ENCODE measurements at places on chromosomes 5 and 9. TPM values are rescaled to one million over a fixed set of nuclear protein-coding genes. Genes with fewer than 3 reads are reported as not detected.

ZDHHC11B gene
- not detected for polyA plus RNA-seq

LCN1 gene
- polyA plus RNA-seq, result not detected

SLC22A4 gene
- polyA plus RNA-seq, result 13.0 TPM

MSH3 gene
- 8.0 TPM for polyA plus RNA-seq

C5orf52 gene
- polyA plus RNA-seq, result not detected

LRRC19 gene
- polyA plus RNA-seq, result not detected

CDH18 gene
- polyA plus RNA-seq, result not detected

PLEKHG4B gene
- polyA plus RNA-seq, result not detected

GRCh38 chr5:179164331-179165311 is 104.4 kb downstream of the ZNF354C start:
- H3K4me3 ChIP-seq, result no peak overlapping the region
- peaks cover 8% of the 10 kb centered on the region for H3K4me1 ChIP-seq
- DNase-seq, result no peak

GRCh38 chr5:54013556-54014194 is 296.7 kb downstream of the ARL15 start:
- no peaks in the 10 kb centered on the region for H3K36me3 ChIP-seq
- H3K4me3 ChIP-seq, result no peak overlapping the region
- peak overlapping the region; percentile 36 for H3K27ac ChIP-seq
- H3K27me3 ChIP-seq, result no peaks in the 10 kb centered on the region

- no peaks in the 10 kb centered on the region for H3K4me1 ChIP-seq
- H3K4me3 ChIP-seq, result no peak overlapping the region
- no peak overlapping the region for H3K27ac ChIP-seq
- no peak for DNase-seq
- no peaks in the 10 kb centered on the region for H3K27me3 ChIP-seq
Observed at GRCh38 chr5:120919017-120919416, 454.9 kb downstream of the PRR16 start.

DNA sequence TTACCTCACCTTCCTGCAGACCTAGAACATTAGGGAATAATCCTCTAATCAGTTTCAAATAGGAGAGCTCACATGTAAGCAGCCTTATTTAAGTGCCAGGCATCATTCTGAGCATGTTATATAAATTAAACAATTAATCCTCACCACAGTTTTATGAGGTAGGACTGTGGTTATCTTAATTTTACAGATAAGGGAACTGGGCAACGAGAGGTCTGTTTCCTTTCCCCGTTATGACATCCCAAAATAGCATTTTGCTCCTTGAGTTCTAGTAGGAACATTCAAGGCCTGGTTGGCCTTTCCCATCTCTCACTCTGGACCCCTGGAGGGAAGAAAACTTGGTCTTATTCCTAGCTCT is 19.1 kb upstream of the IFNB1 start:
- H3K4me3 ChIP-seq, result peak overlapping the region; percentile 13
- no peak for DNase-seq
- peaks cover 25% of the 10 kb centered on the region for H3K4me1 ChIP-seq
- H3K36me3 ChIP-seq, result no peaks in the 10 kb centered on the region
- H3K27me3 ChIP-seq, result no peaks in the 10 kb centered on the region
- H3K27ac ChIP-seq, result no peak overlapping the region

DNA sequence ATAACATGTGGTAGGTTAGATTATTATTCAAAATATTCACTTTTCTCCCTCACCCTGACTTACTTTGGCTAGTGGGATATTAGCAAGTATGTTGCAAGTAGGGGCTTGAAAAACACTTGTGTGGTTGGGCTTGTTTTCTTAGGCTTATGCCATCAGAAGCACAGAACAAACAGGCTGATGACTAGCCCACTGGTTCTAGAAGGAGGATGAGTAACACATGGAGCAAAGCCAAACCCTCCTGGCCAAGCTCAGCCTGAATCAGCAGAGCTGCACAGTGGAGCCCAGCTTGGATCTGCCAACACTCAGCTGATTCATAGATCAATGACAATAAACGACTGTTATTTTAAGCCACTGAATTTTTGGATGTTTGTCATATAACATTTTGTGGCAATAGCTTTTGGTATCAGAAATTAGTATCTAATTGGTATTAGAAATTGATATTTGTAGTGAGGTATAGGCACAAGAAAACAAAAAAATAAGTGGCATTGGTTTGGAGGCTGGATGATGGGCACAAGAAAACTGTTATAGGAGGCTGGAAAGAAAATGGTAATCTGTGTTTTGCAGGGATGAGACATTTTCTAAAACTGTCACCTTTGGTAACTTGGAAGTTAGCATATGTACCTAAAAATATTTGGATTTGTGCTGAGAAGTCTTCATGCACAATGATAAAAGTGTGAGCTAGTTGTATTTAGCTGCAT is 46.1 kb upstream of the ZBED3 start:
- H3K36me3 ChIP-seq, result no peaks in the 10 kb centered on the region
- no peak overlapping the region for H3K27ac ChIP-seq
- no peak overlapping the region for H3K4me3 ChIP-seq
- H3K4me1 ChIP-seq, result no peaks in the 10 kb centered on the region

DNA sequence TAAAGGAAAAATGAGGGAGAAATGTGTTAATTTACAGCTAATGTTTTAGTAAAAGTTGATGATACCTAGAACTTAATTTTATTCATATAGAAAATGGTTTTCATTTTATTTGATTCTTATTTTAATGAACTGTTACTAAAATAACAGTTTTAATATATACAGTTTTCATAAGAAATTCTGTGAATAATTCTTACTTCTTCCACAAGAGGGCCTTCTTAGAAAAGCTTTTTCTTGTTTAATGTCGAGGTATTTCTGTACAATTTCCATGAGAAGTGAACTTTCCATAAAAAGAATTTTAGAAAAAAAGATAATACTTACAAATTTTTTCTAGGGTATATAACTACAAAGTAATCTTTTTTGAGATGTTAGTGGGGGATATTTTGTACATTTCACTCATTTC is 73.9 kb downstream of the KLF9 start:
- H3K4me3 ChIP-seq, result no peak overlapping the region
- DNase-seq, result peak; percentile 29
- no peak overlapping the region for H3K27ac ChIP-seq
- H3K36me3 ChIP-seq, result peaks cover 22% of the 10 kb centered on the region

GRCh38 chr5:18653216-18653752 is 1019.0 kb downstream of the TAF11L14 start:
- H3K4me3 ChIP-seq, result no peak overlapping the region
- H3K27me3 ChIP-seq, result no peaks in the 10 kb centered on the region
- no peak overlapping the region for H3K27ac ChIP-seq
- no peaks in the 10 kb centered on the region for H3K36me3 ChIP-seq

- no peaks in the 10 kb centered on the region for H3K36me3 ChIP-seq
- H3K27me3 ChIP-seq, result no peaks in the 10 kb centered on the region
- peak overlapping the region; percentile 80 for H3K27ac ChIP-seq
- H3K4me3 ChIP-seq, result peak overlapping the region; percentile 4
Observed at GRCh38 chr9:101579711-101580545, 14.8 kb downstream of the PPP3R2 start.

- H3K27me3 ChIP-seq, result peaks cover 27% of the 10 kb centered on the region
- H3K36me3 ChIP-seq, result no peaks in the 10 kb centered on the region
- H3K4me3 ChIP-seq, result no peak overlapping the region
- H3K27ac ChIP-seq, result no peak overlapping the region
Observed at GRCh38 chr5:80041527-80041926, 6.4 kb downstream of the THBS4 start.

GRCh38 chr5:51843893-51844292 is 460.6 kb downstream of the ISL1 start:
- DNase-seq, result no peak
- H3K4me3 ChIP-seq, result no peak overlapping the region
- no peaks in the 10 kb centered on the region for H3K27me3 ChIP-seq
- H3K4me1 ChIP-seq, result no peaks in the 10 kb centered on the region
- no peaks in the 10 kb centered on the region for H3K36me3 ChIP-seq
